Tongue (tissue), 3 donors: ENCODE measurements at places on chromosomes 2 and 18. TPM values are rescaled to one million over a fixed set of nuclear protein-coding genes. Genes with fewer than 3 reads are reported as not detected.

SP9 gene
- 1.4 TPM for total RNA-seq

RBM44 gene
- 4.0 TPM for total RNA-seq

CNRIP1 gene
- 19.6 TPM for total RNA-seq

CCDC148 gene
- total RNA-seq: 2.1 TPM

ANO7 gene
- total RNA-seq: 0.10 TPM

DNER gene
- 1.3 TPM for total RNA-seq

OLA1 gene
- total RNA-seq: 103 TPM

NIFK gene
- 54.8 TPM for total RNA-seq

MATN3 gene
- total RNA-seq: 0.41 TPM

FNDC4 gene
- 9.5 TPM for total RNA-seq

TUBA4B gene
- total RNA-seq: not detected

ACMSD gene
- not detected for total RNA-seq

NETO1 gene
- total RNA-seq: not detected
